ENCODE measurements at places on chromosomes 12 and 14.

DNA sequence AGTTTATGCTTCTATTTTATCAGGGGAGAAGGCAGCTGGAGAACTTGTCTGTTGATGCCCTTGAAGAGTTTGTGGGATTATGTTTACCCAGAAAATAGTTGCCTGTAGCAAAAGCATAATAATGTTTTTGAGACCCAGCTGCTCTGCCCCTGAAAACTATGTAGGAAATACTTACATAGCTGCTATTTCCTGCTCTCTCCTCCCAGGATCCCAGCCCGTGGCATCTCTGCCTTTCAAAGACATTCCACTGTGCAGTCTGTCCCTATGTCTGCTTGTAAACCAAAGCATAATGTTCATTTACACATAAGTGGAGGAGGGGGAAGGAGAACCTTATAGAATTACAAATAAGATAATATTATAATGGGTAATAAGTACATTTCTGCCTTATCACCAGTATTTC, 198.7 kb downstream of the SYT1 start:
- no peak for DNase-seq

DNA sequence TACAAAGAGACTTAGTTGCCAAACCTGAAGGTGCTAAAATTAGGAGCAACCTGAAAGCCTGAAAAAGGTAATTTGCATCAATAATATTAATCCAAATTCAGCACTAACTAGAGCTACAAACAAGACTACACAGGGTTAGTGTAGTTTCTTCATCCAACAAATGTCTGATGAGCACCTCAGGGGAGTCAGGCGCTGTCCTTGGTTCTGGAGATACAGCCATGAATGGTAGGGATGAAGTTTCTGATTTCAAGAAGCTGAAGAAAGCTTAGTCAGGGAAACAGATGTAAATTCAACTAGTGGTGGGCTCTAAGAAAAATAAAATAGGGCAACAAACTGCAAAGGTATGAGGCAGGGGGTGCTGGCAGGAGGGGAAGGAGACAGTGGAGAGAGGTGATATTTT, 266.3 kb downstream of the GLT1D1 start:
- no peak for DNase-seq

GRCh38 chr14:25557466-25557865, 507.5 kb upstream of the STXBP6 start:
- DNase-seq = no peak

DNA sequence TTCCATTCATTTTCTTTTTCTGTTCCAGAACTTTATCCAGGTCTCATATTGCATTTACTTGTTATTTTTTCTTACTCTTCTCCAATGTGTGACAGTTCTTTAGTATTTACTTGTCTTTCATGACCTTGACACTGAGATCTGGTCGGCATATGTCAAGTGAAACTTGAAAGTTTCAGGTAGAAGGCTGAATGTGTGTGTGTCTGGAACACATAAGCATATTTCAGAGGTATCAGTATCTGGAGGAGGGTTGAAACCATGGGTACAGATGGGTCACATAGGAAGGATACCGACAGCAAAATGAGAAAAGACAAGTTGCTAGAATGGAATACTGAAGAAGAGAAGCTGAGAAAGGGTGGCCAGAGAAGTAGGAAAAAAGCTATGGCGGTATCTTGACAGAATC, 22.5 kb upstream of the PTGDR start:
- no peak for DNase-seq

- DNase-seq = no peak
Measured at GRCh38 chr12:118328486-118329330, 44.0 kb downstream of the TAOK3 start.

GRCh38 chr12:50132505-50133135, 20.6 kb downstream of the COX14 start:
- peak; percentile 72 for DNase-seq

GRCh38 chr12:123516216-123516780, 17.2 kb downstream of the RILPL1 start:
- DNase-seq = no peak

DNA sequence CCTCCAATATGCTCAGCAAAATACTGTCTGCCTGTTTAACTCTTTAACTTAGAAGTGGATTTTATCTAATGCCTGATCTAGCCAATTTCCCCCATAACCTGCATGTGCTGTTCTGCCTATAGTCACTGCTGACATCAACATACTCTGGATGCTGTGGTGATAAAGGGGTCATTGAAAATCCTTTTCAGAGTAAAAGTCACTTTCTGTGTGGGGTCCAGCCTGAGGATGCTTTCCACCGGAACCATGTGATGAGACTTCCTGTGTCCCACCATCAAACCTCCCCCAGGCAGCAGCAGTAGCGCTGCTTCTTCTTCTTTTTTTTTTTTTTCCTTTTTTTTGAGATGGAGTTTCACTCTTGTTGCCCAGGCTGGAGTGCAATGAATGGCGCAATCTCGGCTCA, 607.0 kb downstream of the BCL11B start:
- no peak for DNase-seq

DNA sequence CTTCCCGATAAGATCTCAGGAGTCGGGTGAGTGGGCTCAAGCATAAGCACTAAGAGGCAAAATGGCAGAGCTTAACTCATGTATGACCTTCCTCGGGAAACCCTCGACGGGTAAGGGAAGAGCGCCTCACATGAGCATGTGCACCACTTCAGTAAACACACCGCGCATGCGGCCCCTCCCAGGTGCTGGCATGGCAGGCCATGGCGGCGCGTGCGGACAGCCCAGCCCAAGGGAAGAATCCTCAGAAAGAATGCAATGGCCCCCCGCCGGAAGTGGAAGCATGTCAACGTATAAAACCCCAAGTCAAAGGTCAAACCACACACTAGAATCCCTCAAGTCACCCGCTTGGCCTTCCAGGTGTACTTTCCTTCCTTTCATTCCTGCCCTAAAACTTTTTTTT, 6.6 kb upstream of the TNFAIP2 start:
- no peak for DNase-seq

All from hematopoietic multipotent progenitor cell treated with erythropoietin and hydrocortisone succinate and interleukin-3 and kit ligand, for 15 days (in vitro differentiated cells).